ENCODE measurements at places on chromosomes 5 and 9.

GRCh38 chr9:4011054-4011453, 288.8 kb downstream of the GLIS3 start:
- no peak for DNase-seq

- no peak for DNase-seq
Measured at GRCh38 chr9:21432672-21433425, 7.4 kb upstream of the IFNA1 start.

DNA sequence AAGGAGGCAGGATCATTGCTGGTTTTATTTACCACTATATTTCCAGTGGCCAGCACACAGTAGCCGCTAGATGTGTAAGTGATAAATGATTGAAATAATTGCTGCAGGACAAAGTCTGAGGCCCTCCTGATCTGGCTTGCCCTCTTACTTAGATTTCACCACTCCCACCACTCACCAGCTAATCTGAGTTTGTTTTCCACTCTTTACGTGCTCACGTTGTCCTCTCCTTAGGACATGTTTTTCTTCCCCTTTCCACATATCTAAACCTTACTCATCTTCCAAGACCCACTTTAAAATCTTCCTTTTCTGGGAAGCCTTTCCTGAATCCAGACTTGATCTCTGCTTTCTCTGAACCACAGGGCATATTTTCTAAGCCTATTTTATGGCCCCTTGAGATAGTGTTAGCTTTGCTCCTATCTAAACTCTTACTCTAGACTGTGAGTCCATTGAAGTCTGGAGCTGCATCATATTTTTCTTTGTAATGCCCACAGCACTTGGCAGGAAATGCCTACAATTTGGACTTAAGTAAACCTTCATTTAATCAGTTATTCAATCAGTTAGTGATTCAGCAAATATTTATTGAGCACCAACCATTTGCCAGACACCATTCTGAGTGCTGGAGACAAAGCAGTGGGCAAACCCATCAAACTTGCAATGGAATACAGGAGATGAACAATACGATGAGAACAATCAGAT, 2.4 kb downstream of the TLR4 start:
- DNase-seq = no peak

DNA sequence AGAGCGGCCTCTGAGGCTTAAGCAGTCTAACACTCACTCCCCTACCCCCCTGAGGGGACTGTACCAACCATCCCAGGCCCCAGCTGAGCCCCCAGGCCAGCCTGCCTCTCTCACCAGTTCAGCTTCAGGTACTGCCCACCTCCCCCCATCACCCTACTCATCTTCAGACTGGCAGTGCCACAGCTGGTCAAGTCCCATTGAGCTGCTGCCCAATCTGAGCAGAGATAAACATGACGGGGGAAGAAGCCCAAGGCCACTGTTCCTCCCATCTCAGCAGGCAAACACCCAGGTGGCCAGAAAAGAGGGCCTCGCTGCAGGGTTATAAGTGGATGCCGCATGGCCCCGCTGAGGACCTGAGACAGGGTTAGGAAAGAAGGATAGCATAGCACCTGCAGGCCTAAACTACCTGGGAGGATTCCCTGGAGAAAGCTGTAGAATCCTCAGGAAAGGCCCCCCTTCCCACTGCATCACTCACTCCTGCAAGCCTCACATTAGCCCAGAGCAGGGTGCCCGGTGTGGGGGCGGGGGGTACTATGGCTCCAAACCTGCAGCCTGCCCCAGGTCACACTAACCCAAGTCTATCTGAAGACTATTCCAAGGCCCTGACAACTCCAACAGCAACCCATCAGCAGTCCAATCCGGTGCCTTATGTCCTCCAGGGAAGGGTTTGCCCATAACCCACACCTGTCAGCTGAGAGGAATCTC, 3.6 kb downstream of the B4GALT1 start:
- no peak for DNase-seq

- DNase-seq = no peak
Measured at GRCh38 chr9:37611961-37612360, 19.6 kb upstream of the TOMM5 start.

DNA sequence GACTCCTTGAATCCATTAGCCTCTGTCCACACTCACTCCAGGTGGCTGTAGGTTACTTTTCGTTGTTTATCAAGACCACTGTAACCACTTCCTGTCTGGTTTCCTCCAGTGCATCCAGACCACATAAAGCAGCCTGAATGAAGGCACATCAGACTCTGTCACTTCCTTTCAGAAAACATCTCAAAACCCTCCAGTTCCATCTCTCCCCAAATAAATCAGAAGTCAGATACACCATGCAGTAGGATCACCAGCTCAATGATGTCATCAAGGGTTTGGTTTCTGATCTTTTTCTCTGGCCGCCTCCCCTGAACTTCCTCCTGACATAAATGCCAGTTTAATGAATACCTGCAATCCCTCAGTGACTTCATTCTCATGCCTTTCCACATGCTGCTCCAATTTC, 161.2 kb downstream of the ZNF462 start:
- DNase-seq = no peak

DNA sequence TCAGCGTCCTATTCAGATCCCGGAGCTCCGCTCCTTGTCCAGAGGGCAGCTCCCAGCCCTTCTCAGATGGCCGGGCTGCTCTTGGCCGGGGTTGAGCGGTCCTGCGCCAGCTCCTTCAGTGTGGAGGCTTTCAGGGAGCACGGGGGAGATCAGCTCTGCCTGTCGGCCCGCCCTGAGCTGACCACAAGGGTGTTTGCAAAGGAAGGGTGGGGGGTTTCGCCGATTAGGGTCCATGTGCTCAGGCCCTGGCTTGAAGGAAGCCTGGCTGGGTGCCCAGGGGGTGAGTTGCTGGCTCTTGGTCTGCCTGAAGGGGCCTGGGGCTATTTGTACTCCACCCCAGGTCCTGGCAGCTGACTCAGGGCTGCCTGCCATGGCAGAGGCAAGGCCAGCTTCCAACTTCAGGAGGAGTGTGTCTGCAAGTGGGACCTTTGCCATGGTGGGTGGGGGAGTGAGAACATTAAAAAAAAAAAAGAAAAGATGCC, 250.1 kb upstream of the KLF4 start:
- no peak for DNase-seq

- DNase-seq = peak; percentile 90
Measured at GRCh38 chr9:120676767-120677402, 37.4 kb downstream of the MEGF9 start.

DNA sequence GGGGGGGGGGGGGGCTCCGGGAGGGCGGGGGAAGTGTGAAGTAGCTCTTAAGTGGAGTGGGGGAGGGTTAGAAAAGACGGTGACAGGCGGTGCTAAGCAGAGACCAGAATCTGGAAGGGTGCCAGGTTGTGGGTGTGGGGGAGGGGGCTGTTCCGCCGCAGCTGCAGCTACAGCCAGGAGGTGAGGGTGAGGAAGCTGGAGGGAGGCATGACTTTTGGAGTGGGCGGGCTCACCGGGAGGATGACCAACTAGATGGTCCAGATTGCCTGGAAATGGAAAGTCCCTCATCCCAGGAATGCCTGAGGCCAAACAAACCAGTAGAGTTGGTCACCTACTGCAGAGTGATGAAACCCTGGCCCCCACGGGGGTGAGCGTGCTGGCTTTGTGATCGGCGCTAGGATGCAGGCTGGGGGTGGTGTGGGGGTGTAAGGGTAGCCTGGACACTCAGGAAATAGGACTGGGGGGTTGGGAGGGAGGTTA, 158.1 kb upstream of the SHB start:
- peak; percentile 1 for DNase-seq

DNA sequence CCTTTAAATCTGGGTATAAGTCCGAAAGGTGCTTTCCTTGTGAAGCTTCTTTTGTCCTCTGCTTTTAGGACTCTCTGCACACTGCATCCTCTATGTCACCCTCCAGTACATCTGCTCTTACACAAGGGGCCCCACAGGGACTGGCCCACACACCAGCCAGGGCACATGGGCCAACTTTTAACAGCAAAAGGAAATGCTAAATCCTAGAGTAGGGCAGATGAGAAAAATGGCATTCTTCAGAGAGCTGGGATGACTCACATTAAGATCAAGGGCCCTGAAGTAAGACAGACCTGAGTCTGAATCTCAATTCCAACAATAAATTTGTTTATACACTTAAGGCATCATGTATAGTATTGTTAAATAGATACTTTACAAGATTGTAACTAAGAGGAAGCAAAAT, 40.3 kb upstream of the CDKN2B start:
- no peak for DNase-seq

GRCh38 chr9:123128591-123128990, 95.1 kb downstream of the GPR21 start:
- no peak for DNase-seq

GRCh38 chr5:27353970-27354369, 315.6 kb upstream of the CDH9 start:
- no peak for DNase-seq

DNA sequence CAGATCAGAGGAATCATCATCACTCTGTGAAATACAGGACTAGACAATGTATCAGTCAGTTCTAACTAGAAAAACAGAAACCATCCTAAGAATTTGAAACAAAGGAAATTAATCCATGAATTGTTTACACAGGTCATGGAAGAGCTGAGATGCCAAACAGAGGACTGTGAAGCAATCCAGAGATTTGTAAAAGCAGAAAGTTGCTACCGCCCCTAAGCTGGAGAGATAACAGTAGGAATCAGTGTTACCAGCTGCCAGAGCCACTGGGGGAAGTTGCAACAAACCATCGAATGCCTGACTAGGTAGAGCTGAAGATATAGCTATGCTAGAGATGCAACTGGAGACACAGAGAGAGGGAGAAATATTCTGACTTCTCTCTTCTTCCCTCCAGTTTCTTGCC, 10.4 kb upstream of the MIER3 start:
- DNase-seq = no peak

GRCh38 chr9:15834541-15834940, 281.7 kb downstream of the CCDC171 start:
- no peak for DNase-seq

DNA sequence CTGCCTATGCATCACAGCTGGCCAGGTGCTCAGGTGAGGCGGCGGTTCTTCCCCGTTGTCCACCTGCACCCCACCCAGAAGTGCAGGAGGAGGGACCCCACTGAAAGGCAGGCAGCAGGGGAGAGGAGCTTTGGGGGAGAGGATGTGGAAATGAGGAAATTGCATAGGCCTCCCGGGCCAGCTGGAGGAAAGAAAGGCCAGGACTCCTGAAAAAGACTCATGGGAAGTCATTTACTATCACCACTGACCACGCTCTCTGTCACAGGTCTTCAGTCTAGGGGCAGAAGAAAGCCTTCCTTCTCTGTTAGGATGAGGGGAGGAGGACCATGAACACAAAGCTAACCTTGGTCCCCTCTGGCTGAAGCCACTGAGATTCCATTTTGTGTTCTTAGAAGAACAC, 28.1 kb downstream of the KCNMB1 start:
- no peak for DNase-seq

DNA sequence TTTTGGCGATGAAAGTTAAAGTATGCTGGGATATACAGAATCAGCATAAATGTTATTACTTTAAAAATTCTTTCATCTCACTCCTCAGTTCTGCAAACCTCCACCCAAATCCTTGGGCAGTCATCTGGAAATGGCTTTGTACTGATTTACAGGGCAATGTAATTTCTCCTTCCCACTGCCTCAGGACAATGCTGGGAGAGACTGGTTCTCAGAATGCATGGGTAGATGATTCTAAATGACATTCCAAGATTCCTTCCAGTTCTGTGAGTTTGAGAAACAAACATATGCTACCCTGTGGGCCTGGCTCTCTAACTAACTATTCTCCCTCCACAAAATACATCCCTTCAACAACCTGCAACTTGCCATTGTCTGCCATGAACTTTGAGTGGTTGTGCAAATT, 7.5 kb upstream of the PSAT1 start:
- DNase-seq = no peak
